Left renal cortex interstitium (tissue), 4 donors: ENCODE measurements at places on chromosomes 16 and 17.

- no peak for DNase-seq
Measured at GRCh38 chr16:66325717-66326376, 40.6 kb upstream of the CDH5 start.

- no peak for DNase-seq
Measured at GRCh38 chr17:20315821-20316220, 151.5 kb downstream of the LGALS9B start.

- DNase-seq = no peak
Measured at GRCh38 chr17:76427501-76428231, 25.3 kb downstream of the UBE2O start.

GRCh38 chr16:56542039-56542438 lies 22.2 kb upstream of the BBS2 start:
- no peak for DNase-seq

DNA sequence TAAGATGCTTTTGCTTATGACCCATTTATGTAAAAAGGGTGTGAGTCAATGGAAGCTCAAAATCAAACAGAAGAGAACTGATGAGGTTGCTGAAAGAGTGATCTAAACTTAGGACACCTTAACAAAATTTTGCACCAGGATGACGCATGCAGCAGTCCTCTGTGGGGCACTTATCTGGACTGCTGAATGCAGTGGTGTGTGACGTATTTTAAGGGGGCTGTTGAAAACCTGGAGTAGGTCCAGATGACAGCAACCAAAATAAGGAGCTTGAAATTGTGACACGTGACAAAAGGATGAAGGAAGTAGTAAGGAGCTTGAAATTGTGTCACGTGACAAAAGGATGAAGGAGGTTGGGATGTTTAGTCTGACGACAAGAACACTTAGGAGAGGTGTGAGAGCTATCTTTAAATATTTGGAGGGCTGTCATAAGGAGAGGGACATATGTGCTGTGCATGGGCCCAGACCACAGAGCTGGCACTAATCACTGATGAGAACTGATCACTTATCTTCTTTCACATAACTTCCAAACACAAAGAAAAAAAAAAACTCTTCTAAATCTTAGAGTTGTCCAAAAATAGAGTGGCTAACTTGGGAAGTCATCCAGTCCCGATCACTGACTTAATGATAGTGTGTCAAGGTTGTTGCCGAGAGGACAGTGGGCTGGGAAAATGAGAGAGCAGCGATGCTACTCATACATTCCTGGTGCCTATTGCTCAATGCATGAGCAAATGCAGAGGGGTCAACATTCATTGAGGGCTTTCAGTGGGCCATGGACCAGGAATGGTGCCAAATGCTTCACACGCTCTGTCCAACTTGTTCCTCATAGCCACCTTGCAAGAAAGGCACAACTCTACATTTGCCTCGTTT lies 264.2 kb upstream of the ZFHX3 start:
- DNase-seq = no peak

- DNase-seq = no peak
Measured at GRCh38 chr16:50842589-50842988, 100.7 kb downstream of the CYLD start.

- DNase-seq = no peak
Measured at GRCh38 chr17:69820876-69821473, 254.1 kb upstream of the KCNJ16 start.

DNA sequence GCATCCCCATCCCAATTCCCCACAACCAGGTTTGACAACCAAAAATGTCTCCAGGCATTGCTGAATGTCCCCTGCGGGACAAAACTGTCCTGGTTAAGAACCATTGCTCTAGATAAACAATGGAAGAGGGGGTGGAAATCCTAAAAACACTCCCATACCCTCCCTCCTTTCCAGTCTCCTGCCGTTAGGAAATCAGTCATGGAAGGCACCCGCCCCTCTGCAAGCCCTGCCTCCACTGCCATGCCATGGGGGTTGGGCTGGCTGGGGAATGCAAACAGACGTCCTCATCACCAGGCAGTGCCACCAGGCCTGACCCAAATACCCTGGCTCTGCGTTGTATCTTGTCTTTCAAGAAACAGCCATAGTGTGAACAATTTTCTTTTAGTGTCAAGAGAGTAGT lies 57.5 kb downstream of the CYTH1 start:
- DNase-seq = no peak

DNA sequence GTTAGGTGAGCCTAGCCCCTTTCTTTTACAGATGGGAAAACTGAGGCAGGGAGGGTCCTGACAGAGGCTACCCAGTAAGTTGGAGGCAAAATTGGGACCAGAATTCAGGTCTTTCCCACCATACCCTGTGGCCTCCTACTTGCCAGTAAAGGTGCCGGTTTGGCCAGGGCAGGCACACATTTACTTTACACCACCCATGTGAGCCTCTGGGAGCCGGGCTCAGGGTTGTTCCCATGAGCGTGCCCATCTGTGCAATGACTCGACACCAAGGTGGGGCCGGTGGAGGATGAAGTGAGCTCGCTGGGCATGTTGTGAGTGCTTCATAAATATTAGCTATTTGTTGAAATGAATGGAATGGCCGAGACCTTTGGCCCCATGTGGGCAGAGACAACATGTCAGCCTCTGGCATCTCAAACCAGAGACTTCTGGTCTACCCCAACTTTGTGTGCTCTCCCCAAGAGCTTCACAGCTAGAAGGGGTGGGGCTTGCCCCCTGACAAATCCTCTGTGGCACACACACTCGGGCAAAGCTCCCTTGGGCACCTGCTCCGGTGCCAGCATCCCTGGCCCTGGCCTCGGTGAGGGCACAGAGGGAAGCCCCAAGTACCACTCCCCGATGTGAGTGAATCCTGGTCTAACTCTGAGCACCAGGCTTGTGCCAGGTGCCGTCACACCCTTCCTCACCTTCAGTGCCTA lies 60.1 kb downstream of the SRCIN1 start:
- DNase-seq = no peak

- DNase-seq = no peak
Measured at GRCh38 chr17:82214012-82214628, 1.5 kb upstream of the CCDC57 start.

GRCh38 chr17:7441266-7441665 lies 2.0 kb downstream of the FGF11 start:
- no peak for DNase-seq

- DNase-seq = no peak
Measured at GRCh38 chr16:84434800-84435199, 66.5 kb downstream of the ATP2C2 start.

DNA sequence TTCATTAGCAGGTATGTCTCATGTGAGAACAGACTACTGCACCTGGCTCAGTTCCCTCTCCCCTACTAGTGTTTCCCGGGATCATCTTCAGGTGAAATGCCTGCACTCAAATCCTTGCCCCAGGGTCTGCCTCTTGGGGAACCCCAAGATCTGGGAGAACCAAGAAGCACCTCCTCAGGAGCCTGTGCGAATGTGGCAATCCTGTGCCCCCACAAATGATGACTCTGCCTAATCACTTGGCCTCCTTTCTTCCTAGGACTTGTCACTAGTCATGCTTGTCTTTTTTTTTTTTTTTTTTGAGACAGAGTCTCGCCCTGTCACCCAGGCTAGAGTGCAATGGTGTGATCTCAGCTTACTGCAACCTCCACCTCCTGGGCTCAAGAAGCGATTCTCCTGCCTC lies 21.7 kb downstream of the ADAD2 start:
- DNase-seq = no peak

GRCh38 chr16:50173316-50173715 lies 20.2 kb downstream of the TENT4B start:
- no peak for DNase-seq

- no peak for DNase-seq
Measured at GRCh38 chr17:62017496-62017895, 47.6 kb downstream of the MED13 start.

GRCh38 chr16:3028716-3029319 lies 5.0 kb downstream of the THOC6 start:
- DNase-seq = no peak

- DNase-seq = no peak
Measured at GRCh38 chr16:84199097-84199496, 8.1 kb downstream of the ADAD2 start.

- DNase-seq = no peak
Measured at GRCh38 chr17:47741793-47742145, 8.7 kb downstream of the TBX21 start.

DNA sequence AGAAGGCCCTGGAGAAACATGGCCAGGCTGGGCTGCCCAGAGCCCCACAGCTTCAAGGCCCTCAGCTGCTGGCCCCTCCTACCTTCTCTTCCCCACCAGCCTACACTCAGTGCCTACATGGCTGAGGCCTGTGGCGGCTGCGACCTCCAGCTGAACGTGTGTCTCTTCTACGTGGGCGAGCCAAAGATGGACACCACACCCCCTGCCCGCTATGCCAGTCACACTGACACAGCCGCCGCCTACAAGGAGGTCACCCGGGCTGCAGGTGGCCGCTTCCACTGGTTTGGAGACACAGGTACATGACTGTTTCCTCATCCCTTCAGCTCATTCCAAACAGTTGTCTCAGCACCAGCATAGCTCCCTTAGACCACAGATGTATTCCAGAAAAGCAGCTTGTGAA lies 29.5 kb upstream of the SDR42E2 start:
- no peak for DNase-seq

DNA sequence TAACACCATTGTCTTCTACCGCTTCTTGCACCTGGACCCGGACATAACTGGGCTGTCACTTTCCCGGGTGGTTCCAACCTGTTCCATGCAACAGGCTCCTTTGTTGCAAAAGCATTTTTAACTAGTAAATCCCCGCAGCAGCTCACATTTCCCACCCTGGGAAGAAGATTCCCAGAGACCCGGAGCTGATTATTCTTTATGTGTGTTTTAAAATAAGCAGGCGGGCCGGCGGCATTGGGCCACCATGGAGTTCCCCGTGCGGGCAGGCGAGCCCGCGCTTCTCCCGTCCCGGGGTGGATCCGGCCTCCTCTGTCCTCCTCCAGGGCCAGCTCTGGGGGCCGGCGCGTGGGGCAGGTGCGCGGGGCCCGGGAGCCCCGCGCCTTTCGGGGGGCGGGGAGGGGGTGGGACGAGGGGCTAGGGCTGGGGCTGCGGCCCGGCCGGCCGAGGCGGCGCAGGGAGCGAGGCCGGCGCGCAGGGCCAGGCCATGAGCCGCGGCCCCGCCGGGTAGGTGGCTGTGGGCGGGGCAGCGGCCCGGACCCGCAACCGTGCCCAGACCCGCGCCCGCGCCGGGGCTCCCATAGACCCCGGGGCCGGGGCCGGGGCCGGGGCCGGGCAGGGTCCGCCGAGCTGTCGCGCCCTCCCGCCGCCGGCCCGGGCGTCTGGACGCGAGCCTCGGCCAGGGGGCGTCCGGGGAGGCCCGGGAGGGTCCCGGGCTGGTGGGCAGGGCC lies 1.7 kb downstream of the CRAMP1 start:
- no peak for DNase-seq

DNA sequence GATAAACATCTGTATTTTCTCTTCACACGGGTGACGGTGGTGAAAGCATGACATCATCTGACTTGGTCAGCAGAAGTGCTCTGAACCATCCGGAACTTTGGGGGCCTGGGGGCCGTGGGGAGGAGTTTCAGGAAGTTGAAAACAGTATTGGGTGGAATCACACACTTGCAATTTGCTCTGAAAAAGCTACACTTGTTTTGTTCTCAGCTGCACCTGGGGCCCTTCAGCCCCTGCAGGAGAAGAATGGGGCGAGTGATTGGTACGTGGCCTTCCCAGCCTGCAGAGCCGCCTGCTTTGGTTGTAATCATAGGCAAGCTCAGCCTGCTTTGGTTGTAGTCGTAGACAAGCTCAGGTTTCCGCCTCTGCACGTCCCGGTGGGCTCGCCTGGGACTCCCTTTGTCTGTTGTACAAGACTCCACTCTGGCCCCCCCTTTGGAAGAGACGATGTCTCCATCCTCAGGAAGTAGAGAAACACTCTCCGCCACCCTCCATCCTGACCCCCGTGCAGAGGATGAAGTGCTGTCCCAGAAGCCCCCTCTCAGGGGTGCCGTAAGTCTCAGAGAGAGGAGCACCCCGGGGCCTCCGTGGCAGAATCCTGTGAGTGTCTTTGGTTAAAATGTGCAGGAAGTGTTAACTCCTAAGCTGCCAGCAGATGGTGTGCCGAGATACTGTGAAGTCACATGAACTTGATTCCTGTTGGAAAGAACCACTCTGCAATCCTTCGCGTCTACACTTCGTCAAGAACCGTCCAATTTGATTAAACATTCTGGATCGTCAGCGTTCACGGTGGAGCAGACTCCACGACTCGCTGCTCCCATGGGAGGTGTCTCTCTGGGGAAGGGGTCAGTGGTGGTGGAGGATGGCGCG lies 5.4 kb downstream of the BANP start:
- DNase-seq = peak; percentile 34

GRCh38 chr17:2388683-2389055 lies 12.2 kb downstream of the MNT start:
- no peak for DNase-seq

- no peak for DNase-seq
Measured at GRCh38 chr16:31428638-31429247, 583 bp upstream of the COX6A2 start.

DNA sequence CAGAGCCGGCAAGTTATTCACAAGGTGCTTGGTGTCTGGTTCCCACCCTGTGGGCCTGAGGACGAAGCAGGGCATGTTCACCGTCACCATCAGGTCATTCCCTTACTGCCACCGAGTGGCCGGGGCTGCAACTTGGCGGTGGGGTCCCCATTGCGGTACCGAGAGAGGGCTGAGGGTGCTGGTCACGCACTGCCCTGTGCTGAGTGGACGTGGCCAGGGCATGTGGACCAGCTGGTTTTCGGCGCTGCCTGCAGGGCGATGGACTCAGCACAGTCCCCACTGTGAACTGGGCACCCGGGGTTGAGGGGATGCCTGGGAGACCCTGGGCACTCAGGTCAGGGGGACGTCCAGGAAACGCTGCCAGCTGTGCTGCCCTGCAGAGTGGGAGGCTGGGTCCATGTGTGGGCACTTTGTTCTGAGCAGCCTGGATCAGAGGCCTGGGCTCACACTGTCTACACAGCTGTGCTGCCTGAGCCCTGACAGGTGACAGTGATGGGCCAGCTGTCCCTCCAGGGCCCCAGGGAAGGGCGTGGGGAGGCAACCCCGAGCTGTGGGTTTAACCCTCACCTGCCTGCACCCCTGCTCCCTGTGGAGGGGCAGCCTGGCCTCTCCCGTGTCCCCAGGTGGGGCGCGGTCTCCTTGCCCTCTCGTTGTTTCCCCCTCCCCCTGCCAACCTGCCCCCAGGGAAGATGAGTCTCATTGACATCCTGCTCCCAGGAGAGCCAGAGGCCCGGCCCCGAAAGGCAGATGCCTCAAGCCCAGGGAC lies 39.3 kb upstream of the GNG13 start:
- no peak for DNase-seq

DNA sequence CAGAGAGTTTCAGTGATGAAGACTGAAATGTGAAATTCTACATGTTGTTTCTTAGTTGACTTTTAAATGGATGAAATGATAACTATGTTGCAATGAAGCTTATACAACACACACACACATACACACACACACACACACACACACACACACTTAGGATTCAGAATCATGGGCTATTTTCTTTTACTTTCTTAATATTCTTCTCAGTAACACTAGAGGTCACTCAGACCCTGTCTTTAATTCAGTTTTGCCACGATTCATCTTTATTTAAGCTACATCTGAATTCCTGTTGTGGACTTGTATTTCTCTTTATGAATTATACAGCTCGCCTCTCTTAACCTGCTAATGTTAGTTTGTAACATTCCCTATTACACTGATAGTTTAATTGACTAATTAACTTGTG lies 109.6 kb upstream of the GOT2 start:
- no peak for DNase-seq
